ENCODE measurements at places on chromosomes 6 and 20.
A peak's percentile ranks its signal among the peaks of the same experiment; 100 is the strongest.

- no peak for DNase-seq
Observed at GRCh38 chr6:36599791-36600209, 5.6 kb downstream of the SRSF3 start.

GRCh38 chr6:141451181-141451510 lies 681.6 kb upstream of the GJE1 start:
- DNase-seq = no peak

DNA sequence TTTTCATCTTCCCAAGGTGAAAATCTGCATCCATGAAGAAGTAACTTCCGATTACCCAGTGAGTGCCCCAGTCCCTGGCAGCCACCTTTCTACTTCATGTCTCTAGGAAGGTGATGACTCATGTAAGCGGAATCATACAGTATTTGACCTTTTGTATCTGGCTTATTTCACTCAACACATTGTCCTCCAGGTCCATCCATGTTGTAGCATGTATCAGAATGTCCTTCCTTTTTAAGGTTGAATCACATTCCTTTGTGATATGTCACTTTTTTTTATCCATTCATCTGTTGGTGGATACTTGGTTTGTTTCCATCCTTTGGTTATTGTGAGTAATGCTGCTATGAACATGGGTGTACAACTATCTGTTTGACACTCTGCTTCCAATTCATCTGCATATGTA lies 176.3 kb upstream of the CDYL start:
- no peak for DNase-seq

- DNase-seq = peak; percentile 26
Observed at GRCh38 chr6:141653590-141653989, 479.1 kb upstream of the GJE1 start.

DNA sequence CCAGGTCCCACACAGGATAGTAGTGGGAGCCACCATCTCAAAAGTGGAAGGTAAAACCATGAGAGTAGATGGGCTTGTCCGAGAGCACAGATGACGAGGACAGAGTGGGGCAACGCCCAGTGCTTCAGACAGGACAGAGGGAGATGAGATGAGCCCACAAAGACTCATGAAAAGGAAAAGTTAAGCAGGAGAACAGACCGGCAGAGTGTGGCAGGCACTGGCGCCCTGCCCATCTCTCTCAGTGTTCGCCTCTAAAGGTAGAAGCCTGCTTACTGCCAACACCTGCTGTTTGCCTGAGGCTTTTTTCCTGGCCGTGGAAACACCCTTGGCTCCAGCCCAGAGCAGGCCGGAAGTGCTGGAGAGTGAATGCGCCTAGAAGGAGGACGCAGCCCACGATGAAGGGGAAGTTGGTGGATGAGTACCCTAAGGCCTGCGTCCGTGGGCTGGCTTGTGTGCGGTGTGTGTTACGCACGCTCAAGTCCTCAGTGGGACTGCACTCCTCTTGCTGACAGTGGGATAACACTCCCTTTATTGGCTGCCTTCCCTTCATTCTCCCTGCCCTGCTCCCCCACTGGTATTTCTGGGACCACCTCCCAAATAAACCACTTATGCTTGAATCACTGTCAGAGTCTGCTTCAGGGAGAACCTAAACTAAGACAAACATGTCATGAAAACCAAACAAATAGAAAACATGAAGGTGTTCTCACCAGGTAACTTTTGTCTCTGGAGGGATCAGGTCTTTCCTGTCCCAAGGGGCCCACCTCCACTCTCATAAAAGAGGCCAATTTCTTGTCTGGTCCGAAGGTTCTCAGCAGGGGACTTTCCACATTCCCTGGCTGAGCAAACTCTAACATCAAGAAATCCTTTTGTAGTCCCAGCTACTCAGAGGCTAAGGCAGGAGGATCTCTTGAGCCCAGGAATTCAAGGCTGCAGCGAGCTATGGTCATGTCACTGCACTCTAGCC lies 9.1 kb upstream of the FOXP4 start:
- DNase-seq = peak; percentile 65
